DMS 273 treated with DMSO at 0.1 percent for 48 hours (cell line): ENCODE measurements at places on chromosomes 1 and 21.

GRCh38 chr1:235336903-235337302 is 8.5 kb downstream of the GGPS1 start:
- DNase-seq = no peak

DNA sequence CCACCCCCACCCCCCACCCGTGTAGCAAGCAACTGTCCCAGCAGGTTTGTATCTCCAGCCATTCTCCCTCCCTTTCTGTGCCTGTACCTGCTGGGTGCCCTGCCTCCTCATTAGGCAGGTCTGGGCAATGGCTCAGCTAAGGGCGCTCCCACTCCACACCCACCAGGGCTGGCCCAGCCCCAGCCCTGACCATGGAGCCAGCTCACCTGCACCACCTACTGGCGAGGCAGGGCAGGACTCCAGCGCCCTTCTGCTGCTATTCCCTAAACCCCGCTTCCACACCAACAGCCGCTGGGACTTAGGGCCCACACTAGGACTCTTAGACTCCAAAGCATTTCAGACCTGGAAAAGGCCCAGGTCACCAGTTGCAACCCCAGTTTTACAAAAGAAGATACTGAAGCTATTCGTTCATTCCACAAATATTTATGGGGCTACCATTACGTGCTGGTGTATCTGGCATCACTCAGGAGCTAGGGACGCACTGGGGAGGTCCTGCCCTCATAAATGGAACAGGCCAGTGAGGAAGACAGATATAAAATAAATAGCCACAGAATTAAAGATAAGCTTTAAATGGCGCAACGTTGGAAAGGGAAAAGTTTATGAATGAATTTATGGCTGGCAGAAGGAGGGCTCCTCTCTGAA is 24.0 kb downstream of the PGLYRP3 start:
- no peak for DNase-seq

- DNase-seq = no peak
Measured at GRCh38 chr1:53408013-53408754, 51.0 kb upstream of the DMRTB1 start.

DNA sequence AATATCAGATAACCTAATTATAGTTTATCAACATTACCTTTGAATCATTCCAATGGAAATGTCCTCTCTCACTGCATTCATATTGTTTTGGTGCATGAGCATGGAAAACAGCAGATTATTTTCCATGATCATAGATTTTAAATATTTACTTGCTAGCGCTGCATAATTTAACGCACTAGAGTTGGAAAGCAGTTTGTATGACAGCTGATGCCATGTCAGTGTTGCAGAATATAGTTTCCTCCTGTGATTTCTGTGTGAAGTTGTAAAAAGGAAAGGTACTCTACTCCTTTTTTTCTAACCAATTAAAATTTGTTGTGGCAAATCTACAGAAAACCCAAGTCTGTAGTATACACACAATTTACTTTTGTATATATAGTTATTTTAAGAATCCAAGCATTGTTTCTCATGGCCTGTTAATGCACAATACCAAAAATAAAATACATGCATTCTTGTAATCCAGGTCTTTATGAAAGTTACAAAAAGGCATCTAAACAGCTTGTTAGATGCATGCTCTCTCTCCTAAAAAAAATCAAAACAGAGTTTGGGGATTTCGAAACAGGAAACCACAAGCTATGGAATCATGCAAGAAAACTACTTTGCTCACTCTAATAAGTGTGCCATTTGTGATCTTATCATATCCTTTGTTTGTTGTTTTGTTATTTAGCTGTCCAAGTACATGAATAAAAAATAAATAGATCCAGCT is 1.9 kb upstream of the ATG4C start:
- DNase-seq = no peak

DNA sequence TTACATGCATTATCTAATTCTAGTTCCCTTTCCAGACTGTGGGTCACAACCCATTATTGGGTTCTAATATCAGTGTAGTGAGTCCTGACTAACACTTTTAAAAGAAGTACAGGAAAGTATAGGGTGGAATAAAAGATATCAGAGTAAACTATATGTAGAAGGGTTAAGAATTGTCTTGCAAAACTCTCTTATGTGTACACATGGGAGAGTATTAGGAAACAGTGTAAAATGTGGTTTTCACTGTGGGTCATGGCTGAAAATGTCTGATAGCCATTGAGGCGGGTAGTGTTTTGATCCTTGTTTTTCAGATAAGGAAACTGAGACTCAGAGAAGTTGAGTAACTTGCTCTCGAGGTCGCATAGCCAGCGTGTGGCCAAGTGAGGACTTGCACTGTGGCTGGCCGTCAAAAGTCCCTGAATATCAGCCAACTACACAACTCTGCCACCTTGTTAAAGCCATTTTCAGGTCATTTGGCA is 18.5 kb upstream of the MTARC1 start:
- DNase-seq = no peak

DNA sequence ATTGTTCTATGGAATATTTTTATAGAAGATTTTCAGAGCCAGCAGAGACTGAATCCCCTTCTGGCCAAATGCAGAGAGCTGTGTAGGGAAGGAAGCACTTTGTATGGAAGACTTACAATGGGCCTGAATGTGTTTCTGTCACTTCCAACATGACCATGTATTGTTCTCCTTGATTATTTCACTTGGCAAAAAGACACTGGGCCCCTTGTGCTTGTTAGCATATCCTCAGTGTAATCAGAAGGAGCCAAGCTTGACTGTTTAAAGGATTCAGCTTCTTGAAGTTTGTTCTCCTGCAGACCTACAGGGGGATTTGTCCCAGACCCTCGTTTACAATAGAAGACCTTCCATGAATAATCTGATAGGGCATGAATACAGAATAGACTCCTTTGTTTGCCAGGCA is 48.1 kb upstream of the UBE2U start:
- no peak for DNase-seq

DNA sequence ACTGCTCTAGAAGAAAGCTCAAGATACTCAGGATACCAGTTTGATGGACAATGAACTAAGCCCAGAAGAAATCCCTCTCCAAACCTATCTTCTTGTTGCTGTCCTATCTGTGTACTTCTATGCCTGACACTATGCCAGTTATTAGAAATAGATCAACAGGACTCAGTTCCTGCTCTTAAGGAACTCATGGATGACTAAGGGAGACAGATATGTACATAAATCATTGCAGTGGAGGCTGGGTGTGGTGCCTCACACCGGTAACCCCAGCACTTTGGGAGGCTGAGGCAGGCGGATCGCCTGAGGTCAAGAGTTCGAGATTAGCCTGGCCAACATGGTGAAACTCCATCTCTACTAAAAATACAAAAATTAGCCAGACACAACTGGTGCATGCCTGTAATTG is 42.4 kb upstream of the AK4 start:
- no peak for DNase-seq

GRCh38 chr1:109282497-109282951 is 421 bp downstream of the PSRC1 start:
- DNase-seq = no peak

- no peak for DNase-seq
Measured at GRCh38 chr1:28087614-28088167, 719 bp downstream of the EYA3 start.

GRCh38 chr1:29465755-29466154 is 229.4 kb downstream of the PTPRU start:
- DNase-seq = no peak

DNA sequence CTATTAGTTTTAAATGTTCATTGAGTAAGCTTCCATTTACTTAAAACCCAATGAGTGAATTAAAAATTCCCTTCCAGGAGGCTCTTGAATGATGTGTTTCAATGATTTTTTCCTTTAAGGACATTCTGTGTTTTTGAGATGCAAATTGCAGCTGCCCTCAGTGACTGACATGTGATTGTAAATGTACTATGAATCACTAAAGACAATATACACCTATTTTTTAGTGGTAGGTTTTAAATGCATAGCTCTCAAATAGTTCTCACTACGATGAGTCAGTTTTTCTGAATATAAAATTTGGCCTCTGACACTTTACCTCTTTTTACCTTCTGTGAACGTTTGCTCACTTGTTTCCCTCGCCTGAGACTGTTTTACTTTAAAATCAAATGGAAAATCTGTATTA is 204.7 kb downstream of the BARHL2 start:
- no peak for DNase-seq

- DNase-seq = no peak
Measured at GRCh38 chr1:42824481-42825035, 7.4 kb upstream of the SVBP start.

- DNase-seq = no peak
Measured at GRCh38 chr21:38352536-38353219, 95.9 kb downstream of the KCNJ15 start.
